ENCODE measurements at places on chromosomes 16 and 17.

GRCh38 chr17:58352596-58353388, 791 bp upstream of the SUPT4H1 start:
- peak; percentile 57 for DNase-seq

DNA sequence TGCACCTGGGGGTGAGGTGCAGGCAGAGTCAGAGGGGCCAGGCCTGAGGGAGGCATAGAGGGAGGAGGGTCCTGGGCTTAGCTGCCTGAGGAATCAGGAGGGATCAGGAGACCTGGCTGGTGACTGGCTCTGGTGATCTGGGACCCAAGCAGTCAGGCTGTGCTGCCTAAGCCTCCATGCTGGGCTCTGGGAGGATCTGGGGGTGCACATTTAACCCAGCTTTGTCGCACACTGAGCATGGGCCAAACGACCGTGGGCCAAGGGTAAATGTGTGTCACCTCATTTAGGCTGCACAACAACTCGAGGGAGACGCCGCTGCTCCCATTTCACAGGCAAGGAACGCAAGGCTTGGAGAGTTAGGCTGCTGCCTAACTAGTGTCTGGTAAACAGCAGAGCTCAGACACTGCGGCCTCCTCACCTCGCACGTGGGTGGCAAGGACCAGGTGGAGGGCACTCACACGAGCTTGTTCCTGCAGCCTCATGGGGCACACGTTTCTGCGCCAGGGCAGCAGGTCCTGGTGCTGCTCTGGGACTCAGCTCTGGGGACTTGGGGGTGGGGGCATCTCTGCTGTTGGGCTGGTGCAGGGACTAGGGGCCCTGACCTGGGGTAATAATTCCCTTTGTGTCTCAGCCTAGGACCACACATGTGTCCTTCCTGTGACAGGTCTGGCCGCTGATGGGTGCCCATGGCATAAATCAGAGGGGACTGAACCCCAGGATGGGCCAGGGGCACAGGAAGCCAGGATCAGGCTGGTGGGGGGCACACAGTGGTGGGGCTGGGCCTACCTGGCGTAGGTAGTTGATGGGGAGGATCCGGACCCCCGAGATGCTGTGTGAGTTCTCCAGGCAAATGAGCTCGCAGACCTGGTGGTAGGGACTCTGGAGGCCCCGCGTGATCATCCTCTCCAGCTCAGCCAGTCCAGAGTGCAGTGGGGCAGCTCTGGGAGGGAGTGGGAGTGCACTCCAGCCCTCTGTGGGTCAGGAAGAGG, 18.7 kb downstream of the TMEM235 start:
- no peak for DNase-seq

GRCh38 chr17:46158323-46159296, 34.6 kb downstream of the KANSL1 start:
- DNase-seq: no peak

DNA sequence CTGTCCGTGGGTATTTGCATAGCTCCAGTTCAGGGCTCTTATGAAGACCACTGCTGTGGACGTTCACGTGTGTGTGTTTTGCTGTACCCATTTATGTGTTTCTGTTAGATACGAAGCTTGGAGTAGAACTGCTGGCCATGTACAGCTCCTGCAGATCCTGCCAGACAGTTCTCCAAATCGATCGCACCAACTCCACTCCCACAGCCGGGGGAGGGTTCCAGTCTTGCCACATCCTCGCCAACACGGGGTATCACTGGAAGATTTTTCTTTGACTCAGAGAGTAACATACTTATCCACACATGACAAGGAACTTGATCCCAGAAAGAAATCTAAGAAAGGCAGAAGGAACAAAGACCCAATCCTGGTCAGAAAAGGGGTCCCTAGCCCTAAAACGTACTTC, 37.4 kb downstream of the TMEM186 start:
- DNase-seq: no peak

GRCh38 chr17:17832032-17832363, 4.8 kb downstream of the SREBF1 start:
- DNase-seq: no peak

GRCh38 chr17:80485846-80486245, 9.4 kb upstream of the NPTX1 start:
- DNase-seq: no peak

DNA sequence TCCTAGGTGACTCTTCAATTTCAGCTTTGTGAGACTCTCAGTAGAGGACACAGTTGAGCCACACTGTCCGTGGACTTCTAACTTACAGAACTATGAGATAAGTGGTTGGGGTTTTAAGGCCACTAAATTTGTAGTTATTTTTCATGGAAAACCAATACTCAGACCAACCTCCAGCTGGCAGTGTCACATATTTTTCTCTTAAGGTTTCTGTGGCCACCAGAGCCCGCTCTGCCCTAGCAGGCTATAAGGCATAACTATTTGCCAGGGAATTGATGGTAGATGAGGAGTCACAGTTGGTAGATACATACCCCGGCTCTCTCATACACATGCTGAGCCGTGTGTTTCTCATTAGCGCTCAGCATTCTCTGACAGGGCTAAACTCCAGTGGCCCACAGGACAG, 336.8 kb upstream of the MON1B start:
- DNase-seq: no peak

DNA sequence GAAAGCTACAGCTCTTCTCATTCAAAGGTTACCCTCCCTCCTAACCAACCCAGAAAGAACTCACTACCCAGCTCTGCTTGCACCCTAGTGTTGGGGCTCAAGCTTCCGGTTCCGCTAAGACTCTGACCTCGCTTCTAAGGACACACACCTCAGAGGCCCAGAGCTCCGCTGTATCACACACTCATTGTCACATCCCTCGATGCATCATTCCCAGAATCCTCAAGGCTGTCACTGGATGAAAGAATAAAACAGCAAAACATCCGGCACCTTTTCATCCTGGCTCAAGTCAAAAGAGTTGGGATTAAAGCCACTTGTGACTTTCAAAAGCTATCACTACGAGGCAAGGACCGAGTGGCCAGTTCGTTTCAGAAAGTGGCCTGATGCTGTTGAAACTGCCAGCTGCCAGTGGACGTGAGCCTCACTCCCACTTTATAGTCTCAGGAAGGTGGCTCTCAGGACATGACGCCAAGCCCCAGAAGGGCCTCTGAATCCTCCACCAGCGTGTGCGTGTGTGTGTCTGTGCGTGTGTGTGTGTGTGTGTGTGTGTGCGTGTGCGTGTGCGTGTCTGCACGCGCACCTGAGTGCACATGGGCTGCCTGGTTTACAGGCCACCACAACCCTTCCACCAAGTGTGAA, 29.0 kb downstream of the ZFHX3 start:
- DNase-seq: no peak

DNA sequence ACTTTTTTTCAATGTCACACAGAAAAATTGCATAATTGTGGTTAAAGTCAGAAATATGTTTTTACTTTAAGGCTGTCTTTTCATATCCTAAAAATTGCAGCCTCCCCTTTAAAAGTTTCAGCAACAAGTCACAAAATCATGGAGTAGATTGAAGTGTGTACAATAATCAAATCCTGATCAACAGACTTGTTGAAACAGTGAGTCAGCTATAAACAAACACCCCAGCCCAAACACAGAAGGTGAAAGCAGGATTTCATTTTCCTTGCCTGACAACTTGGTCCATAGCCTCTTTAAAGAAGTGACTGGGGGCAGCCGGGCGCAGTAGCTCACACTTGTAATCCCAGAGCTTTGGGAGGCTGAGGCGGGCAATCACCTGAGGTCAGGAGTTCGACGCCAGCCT, 59.9 kb downstream of the WNT3 start:
- no peak for DNase-seq

DNA sequence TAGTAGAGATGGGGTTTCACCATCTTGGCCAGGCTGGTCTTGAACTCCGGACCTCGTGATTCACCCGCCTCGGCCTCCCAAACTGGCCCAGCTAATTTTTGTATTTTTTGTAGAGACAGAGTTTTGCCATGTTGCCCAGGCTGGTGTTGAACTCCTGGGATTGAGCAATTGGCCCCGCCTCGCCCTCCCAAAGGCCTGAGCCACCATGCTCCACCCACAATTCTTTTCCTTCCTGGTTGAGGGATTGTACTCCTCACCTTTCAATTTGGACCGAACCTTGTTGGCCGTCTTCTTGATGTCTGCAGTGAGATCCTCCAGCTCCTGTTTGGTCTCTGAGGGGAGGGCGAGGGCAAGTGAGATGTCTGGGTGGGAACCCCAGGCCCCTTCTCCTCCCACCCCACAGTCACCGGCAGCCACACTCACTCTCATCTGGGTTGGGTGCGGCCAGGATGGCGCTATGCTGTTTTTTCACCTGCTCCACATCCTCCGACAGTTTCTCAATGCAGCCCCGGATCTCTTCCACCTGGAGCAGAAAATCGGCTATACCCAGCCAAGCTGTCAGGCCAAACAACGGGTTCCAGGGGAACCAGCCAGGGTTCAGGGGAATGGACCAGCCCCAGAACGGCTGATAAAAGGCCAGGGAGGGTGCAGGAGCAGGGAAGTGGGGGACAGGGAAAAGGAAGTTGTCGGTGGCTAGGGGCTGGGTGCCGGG, 9.6 kb downstream of the STX1B start:
- DNase-seq: no peak

DNA sequence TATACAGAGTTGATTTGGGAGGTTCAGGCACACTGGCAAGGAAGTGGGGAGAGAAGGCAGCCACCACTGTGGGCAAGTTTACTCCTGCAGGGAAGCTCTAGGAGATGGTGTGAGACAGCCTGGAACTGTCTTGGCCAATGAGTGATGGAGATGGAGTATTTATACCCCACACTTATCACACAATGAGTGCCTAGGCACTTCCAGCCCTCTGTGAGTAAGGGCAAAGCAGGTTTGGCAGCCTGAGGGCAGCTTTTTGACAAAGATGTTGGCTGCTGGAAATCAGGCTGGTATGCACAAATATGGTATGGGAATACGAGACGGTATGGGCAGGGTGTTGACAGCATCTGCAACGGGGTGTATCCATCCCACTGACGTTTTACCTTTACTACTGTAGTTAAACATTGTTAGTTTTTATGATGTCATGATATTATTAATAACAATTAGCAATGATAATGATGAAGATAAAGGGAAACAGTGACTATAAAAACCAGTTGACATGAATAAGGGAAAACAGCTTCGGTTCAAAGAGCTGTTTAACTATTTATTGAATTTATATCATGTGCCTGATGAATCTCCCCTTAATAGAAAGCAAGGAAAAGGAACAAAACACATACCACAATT, 149.9 kb downstream of the CDK5R1 start:
- DNase-seq: no peak

DNA sequence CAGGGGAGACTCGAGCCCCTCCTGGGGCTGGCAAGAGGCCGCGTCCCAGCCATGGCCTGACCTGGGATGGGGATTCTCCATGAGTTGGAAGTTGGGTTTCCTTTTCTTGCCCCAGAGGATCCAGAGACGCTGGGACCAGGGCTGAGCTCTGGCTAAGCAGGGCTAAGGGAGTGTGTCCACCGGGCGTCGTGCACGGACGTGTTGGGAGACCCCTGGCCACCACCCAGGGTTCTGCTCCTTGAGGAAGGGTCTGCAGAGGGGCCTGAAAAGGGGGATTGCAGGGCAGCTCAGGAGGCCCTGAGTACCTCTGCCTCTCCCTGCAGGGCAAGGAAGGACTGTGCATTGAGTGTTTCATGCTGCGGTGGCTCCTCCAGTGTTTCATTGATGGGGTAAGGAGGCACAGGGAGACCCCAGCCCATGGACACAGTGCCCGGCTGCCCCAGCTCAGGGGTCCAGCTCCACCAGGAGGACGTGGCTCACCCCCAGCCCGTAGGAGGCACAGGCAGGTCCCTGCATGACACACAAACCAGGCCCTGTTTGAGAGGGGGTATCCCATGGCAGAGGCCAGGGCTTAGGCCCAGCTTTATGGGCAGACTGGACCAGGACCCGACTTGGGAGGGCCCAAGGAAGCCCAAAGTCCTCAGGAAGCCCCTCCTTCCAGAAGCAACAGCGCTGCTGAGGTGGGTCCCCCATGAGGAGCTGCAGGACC, 47.5 kb downstream of the USP22 start:
- no peak for DNase-seq

Measured in hematopoietic multipotent progenitor cell treated with erythropoietin and hydrocortisone succinate and interleukin-3 and kit ligand, for 17 days (in vitro differentiated cells).